ENCODE measurements at places on chromosomes 5 and 9.

DNA sequence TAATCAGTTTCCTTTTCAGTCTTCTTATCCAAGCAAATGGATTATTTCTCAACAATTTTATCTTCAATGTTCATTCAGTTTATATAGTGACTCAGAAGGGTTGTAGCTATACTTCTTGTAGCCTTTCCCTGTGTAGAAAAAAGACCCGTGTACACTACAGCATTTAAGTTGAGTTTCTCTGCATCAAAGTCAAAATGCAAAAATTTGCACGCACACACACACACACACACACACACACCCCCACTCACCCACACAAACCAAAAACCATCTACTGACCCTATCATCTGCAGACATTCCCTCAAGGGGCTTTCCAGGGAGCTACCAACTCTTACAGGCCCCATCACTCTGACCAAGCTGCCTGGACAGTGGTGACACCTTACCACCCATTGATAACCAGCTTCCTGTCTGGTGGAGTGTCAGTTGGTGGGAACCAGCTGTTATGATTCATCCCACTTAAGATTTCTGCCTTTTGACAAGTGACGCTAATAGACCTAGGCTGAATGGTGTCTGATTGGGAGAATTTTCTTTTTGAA is 12.2 kb upstream of the ELL2 start:
- no peak for DNase-seq

DNA sequence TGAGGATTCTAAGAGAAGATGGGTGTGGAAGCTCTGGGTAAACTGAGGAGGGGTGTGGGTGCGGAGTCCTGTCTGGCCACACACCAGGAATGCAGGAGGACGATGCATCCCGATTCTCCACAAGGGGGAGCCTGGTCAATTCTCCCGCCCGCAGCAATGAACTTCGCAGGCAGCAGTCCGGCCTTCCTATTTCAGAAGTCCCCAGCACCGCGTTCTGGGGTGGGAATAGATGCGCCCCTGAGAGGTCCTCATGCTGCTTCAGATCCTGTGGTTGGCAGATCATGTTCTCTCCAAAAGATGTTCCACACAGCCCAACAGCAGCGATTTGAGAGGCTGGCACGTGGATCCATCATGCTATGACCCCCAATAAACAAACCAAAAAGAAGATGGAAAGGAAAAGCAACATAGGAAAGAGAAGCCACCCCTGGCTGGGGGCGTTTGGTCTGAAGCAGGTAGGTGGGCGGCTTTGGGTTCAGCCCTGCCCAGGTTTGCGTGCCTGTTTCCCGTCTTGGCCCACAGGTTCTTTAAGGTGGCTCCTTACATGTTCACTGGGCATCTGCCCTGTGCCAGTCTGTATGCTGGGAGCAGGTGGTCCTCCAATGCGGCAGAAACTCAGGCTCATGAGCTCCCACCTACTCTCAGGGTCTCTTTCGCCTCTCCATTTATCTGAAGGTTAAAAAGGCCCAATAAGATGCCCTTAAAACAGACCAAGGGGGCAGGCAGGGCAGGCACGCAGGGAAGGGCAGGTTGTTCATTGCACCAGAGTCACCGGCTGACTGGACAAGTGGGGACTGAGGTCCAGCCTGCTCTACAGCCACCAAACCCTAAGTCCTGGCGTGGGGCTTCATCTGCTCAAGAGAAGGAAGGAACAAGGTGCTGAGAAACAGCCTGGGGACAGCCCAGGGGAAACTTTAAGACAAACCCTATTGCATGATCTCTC is 171.6 kb downstream of the PAX5 start:
- DNase-seq = no peak

- no peak for DNase-seq
Measured at GRCh38 chr9:2727966-2728613, 10.8 kb downstream of the KCNV2 start.

GRCh38 chr5:17443333-17444130 is 54.5 kb upstream of the TAF11L2 start:
- no peak for DNase-seq

GRCh38 chr9:132489536-132489935 is 79.5 kb downstream of the CFAP77 start:
- DNase-seq = no peak

DNA sequence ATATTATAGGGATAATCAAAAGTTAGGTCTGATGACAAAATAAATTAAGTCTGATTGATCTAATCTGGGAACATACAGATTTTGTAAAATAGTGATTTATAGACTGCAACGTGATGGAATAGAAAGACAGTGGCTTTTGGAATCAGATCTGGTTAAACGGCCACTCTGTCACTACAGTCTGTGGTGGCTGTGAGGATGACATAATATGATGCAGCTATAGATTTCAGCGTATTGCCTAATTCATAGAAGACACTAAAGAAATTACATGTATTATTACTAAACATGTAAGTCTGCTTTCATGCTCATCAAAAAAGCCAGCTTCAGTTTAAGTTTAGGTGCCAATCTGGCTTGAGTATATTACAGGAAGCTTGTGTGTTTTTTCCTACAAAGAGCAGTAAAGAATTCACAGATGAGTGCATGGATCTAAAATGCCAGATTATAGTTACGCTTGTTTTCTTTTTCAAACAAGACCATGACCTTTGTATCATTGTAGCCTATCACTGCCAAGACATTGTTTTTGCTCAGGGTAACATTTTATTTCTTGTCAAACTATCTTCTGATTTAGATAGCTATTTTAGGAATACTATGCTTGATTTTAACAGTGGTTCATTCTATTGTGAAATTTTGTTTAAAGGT is 25.7 kb downstream of the CPEB4 start:
- DNase-seq = no peak

DNA sequence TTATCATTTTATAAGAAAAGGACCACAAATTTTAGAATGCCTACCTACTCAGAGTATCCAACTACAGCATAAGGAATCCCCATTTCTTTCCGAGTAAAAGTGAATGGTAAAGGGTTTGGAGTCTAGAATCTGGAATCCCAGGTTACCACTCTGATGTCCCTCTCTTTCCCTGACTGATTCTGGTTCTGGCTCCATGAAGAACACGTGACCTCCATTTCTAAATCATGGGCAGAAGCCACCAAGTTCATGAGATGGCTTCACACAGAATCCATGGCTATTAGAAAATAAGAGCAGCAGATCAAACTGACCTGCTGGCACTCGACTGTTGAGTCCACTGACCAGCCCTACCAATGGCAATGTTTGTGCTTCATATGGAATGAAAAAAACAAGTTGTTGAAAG is 40.7 kb downstream of the PFDN1 start:
- no peak for DNase-seq

DNA sequence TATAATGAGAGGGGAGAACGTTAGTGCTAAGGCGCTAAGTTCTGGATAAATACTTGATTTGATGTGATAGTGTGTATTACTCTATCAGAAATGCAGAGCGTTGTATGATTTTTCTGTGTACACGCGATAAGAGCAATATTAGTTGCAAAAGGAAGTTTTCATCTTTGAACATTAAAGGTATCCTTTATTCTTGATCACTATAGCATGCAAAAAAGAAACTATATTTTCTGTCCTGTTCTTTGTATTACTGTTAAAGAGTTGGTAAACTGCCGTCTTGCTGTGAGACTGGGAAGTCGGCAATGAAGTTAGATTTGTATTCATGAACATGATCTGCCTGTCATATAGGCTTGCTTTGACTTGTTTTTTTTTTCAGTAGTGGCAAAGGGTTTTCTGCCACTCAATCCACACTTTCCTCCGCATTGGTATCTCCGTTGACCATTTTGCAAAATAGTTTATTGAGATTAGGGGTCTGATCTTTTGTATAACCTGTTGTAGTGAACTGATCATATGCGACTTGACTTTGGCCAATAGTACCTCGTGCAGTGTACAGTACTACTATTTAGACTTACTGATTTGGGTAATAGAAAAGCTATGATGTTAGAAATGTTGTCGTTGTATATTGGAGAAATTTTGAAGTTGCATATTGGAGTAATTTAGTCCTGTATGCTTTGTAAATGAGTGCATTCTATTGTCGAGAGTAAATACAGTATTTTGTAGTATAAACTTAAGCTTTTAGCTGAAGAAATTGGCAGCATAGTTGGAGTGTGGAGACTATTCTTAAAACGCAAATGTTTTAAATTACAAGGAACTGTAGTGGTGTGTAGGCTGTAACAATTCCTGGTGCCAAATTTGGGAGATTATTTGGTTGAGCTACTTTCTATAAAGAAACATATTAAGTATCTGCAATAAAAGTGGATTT is 1.7 kb downstream of the DENND4C start:
- DNase-seq = no peak

GRCh38 chr5:134371834-134372340 is 518 bp downstream of the UBE2B start:
- DNase-seq = peak; percentile 30

DNA sequence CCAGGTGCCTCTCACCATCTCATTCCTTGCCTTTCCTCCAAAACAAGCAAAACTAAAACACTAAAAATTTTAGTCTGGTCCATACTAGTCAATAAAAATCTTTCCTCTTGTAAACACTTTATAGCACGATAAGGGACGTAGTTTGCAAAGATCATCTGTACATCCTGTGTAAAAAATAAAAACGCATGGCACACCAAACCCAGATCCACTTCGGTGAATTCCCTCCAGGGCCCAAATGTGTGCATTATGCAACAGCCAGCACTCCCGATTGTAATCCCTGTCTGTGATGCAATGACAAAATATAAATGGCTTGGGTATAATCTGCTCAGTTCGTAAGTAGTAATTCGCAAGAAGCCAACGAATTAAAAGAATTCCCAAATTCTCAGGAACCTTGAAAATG is 1.4 kb downstream of the FAM169A start:
- no peak for DNase-seq

DNA sequence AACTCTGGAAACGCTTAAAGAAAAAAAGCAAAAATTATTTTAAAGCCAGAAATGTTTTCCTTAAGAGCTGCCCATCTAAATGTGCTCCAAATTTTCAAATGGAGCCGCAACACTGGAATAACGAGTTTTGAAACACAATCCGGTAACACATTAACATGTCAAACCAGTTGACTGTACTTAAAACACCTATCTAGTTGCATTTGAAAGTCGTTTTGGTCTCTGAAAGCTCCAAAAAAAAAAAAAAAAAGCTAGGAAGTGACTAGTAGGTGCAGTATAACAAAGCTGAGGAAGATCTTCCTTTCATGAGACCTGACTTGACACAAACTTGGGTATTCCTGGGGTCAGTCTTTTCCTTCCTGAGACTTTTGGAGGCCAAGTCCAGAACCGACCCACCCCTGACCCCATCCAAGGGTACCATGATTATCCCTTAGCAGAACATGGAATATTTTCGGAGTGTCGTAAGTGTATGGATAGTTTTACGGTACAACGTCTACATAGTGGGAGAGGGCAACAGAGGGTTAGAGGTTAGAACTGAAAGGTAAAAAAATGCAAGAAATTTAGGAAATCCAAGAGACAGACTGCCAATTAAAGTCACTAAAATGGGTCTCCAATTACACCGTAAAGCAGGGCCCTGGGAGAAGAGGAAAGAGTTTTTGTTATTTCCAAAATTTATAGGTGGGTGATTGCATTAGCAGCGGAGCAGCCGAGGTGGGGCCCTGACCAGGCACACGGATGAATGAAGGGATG is 812 bp downstream of the CETN3 start:
- no peak for DNase-seq

DNA sequence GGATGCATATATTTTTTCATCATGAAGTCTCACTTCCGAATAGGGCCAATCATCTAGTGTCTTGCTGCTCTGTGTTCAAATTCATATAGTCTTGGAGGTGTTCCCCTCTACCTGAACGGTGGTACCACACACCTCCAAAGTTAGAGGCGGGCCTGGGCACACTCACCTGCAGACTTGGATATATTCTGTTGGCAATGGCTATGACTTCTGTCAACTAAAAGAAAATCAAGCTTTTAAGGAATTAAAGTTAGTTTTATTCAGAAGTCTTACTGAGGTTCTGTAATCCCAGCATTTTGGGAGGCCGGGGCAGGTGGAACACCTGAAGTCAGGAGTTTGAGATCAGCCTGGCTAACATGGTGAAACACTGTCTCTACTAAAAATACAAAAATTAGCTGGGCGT is 2.6 kb upstream of the NIPAL4 start:
- DNase-seq = no peak

DNA sequence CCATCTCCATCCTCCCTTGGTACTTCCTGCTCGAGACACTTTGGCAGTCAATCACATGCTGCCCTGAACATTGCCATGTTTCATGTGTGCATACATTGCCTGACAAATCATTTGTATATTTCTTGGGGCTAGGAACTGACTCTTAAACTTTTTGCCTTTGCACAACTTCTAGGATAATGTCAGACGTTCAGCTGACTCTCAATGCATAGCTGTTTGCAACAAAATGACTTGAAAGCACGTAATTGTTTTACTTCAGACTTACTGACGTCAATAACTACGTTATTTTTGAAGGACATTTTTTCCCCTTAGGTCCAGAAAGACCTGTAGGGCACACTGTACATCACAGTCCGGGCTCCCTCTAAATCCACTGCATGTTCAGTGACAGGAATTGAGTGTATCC is 37.4 kb upstream of the DAB2 start:
- no peak for DNase-seq

DNA sequence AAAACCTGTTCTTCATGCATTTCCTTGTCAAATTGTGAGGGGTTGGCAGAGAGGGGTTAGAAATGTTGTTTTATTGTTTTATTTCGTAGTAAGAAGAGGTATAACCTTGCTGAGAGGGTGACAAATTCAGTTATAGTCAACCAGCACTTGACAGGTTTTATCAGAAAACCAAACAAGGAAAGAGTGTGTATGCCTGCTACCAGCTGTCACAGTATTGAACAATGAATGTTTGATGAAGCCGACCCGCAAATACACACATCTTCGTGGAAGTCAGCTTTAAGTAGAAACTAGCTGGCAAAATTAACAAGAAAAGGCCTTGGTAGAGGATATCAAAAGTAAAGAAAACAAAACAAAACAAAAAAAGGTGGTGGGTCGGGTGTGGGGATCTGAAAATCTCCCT is 214.6 kb upstream of the TLE4 start:
- DNase-seq = no peak

- DNase-seq = no peak
Measured at GRCh38 chr5:179986328-179986727, 78.6 kb upstream of the TBC1D9B start.

DNA sequence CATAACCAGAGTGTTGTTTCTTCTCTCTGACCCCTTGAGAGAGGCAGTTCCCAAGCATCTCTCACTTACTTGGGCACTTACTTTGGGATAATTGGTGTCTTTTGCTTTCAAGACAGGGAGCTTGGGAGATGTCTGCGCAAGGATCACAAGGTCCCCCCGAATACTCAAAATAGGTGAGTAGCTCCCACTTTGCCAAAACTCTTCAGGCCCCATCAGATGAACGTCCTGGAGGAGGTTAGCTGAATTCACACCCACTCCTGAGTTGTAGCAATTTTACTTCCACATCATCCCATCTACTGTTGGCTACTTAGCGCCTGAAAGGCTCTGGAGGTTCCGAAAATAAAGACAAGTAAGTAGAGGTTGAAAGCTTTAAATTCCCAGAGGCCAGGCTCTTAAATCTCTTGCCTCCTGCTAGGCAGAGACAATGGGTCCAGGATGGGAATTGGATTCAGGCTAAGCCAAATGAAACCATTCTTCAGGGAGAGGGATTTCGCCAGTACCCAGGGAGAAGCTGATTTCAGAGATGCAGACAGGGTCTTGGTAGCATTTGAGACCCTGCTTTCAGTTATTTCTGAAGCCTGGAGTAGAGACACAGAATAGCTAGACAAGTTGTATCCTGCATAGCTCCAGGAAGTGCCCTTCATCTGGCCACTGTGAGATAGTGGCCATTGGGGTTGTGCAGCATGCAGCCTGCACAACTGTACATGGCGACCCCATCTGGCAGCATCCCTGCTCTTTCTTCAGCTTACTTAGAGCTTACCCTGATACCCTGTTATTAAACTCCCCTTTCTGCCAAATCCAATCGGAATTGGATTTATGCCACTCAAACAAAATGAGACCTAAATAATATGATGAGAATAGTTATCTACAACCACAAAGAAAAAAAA is 60.1 kb downstream of the BOD1 start:
- DNase-seq = no peak
